ENCODE measurements at places on chromosomes 1 and 21. TPM values are rescaled to one million over a fixed set of nuclear protein-coding genes. Genes with fewer than 3 reads are reported as not detected.

Gene SLC37A1
- total RNA-seq, result 4.1 TPM

Gene UBE2J2
- total RNA-seq, result 47.0 TPM

Gene KCNJ9
- not detected for total RNA-seq

Gene ANGPTL1
- total RNA-seq, result not detected

Gene S100A14
- 0.55 TPM for total RNA-seq

Gene LORICRIN
- not detected for total RNA-seq

All from A549 treated with ZK216348 at 1 μM for 4 hours (cell line).